ENCODE measurements at places on chromosomes 12 and 14.

GRCh38 chr12:78470354-78471195 lies 394.0 kb upstream of the SYT1 start:
- DNase-seq = no peak

- no peak for DNase-seq
Measured at GRCh38 chr12:14995583-14996425, 23.0 kb downstream of the PDE6H start.

GRCh38 chr12:29799591-29799990 lies 15.8 kb upstream of the TMTC1 start:
- DNase-seq = no peak

- DNase-seq = no peak
Measured at GRCh38 chr14:59997449-59997848, 77.5 kb downstream of the LRRC9 start.

DNA sequence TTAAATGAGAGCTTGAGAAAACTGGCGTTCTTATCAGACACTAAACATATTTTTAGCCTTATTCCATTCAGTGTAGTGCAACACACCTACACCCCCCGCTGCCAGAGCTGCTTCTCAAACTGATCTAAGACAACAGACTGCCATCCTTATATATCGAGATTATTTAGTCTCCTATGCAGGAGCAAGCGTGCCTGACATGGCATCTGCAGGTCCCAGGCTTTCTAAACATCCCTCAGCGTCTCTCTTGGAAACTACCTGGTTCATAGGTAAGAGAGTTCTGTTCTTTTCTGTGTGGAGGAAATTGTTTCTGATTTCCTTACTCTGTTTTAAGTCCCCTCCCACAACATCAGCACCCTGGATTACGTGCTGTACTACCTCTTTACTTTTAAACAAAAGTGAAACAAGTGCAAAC lies 117.1 kb upstream of the PTPRB start:
- DNase-seq = no peak

GRCh38 chr14:22653012-22653621 lies 9.0 kb upstream of the OR6J1 start:
- DNase-seq = peak; percentile 19

Measured in stimulated activated CD8-positive, alpha-beta memory T cell treated with anti-CD3 and anti-CD28 coated beads, Interleukin-4, amount 100 ng/mL, for 24 hours (primary cell).